Pons (tissue), 1 donor: ENCODE measurements at places on chromosomes 2 and 18.

DNA sequence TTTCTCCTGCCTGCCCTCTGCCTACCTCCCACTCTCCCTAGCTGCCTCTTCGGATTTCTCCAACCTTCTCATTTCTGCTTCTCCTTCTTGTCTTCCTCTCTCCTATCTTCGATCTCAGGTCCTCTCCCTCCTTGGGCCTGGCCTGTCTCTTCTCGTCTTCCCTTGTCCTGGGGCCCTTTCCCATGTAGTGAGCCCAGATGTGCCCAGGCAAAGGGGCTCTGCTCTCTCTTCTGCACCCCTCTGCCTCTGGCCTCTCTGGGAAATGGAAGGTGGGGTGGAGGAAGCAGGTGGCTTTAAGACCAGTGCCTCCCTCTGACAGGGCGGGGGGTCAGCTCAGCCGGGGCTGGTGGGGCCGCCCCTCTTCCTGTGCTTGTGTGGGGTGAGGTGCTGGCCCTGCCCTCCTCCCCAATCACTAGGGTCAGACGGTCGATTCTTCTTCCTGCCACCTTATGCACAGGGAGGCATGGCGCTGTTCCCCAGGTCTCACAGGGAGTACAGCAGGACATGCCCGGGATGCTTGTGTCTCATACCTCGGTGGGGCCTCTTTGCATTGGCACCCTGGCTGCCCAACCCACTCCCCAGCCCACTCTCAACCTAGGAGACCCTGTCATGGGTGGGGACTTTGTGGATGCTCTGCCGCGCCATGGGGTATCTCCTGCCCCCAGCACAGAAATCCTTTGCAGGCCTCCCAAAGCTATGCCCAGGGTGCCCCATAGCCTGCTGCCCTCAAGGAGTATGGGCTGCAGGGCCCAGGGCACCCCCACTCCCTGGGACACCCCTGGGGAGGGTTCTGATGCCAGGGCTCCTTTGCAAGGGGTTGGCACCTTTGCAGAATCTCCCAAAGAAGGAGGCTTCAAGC is 213.8 kb upstream of the HAAO start:
- DNase-seq = no peak

GRCh38 chr18:55534547-55534946 is 53.4 kb downstream of the TCF4 start:
- DNase-seq = no peak

GRCh38 chr2:240301256-240301795 is 134.1 kb upstream of the GPC1 start:
- no peak for DNase-seq

GRCh38 chr18:51196118-51196810 is 1.2 kb downstream of the MEX3C start:
- peak; percentile 37 for DNase-seq

GRCh38 chr2:19532547-19533196 is 174.2 kb upstream of the OSR1 start:
- DNase-seq = no peak

DNA sequence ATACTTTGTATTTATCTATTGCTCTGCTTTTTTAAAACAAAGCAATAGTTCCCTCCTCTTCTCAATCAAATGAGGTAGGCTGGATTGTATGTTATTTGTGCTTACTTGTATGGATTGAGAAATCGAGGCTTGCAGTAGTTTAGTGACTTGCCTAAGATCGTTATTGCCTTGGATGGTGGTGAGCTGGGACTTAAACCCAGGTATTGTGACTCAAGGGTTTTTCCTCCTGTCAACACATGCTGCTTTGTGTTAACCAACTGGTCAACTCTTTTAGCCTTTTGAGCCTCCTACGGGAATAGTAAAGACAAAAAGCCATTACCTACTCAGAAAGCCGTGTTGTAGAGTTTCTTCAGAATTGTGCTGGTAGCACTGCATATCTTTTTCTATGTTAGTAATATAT is 95.2 kb upstream of the THUMPD2 start:
- no peak for DNase-seq

DNA sequence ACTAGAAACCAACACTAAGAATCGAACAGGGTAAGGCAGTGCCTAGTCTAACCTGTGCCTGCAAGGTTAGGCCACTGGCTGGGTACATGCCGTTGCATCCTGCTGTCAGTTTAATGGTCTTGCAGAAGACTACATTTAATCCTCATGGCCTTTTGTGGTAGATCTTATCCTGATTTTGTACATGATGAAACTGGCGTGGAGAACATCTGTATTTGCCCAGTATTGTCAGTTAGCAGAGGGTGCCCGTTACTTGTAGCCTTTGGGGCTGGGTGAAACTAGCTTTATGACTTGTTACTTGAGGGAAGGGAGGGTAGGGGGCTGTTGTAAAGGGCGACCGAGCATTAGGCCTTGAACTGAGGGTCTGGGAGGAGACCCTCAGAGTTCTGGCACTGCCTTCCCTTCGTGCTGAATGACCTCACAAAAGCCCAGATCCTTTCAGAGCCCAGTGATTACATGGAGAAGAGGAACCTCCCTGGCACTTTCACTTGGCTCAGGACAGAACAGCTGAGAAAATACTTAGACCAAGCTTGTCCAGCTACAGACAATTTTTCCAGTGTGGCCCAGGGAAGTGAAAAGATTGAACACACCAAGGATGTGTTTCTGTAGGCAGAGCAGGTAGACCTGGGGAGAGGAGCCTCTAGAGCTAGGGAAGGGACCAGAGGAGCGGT is 19.5 kb downstream of the SLC20A1 start:
- no peak for DNase-seq

- no peak for DNase-seq
These were observed 629.4 kb downstream of the TSN start for GRCh38 chr2:122384768-122385333.

GRCh38 chr2:9652898-9653479 is 22.2 kb upstream of the YWHAQ start:
- DNase-seq = peak; percentile 70

DNA sequence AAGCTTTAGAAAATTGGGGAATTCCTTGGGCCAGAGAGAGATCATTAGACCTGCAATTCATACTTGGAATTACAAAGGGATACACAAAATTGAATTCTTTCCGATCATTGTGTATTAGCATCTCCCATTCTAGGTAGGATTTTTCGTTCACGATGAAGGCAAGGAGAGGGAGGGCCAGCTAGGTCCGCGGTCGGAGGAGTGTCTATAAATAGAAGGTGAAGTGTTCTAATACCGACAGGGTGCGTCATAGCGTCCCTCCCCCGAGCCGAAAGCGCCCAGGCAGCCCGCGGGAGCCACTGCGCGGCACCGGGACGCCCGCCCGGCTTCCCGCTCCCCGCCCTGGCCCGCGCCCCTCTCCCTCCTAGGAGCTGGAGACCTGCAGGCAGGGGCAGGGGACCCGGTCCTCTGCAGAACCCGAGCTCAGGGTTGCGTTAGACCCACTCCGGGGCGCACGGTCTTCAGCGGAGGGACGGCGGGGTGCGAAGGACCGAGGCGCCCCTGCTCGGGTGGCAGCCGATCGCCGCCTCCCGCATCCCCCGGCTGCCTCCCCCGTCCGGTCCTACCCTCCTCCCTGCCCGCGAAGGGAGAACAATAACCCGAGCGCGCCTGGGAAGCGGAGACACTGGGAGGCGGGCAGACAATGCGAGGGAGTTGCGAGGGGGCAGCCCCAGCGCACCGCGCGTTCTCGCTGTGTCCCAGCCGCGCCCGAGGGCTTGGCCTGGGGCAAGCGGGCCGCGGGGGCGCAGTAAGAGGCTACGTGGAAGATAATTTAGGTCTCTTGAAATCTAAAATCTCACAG is 114.2 kb upstream of the SERTAD2 start:
- peak; percentile 87 for DNase-seq

- DNase-seq = no peak
These were observed 328.8 kb downstream of the ARL6IP6 start for GRCh38 chr2:153047220-153047619.

DNA sequence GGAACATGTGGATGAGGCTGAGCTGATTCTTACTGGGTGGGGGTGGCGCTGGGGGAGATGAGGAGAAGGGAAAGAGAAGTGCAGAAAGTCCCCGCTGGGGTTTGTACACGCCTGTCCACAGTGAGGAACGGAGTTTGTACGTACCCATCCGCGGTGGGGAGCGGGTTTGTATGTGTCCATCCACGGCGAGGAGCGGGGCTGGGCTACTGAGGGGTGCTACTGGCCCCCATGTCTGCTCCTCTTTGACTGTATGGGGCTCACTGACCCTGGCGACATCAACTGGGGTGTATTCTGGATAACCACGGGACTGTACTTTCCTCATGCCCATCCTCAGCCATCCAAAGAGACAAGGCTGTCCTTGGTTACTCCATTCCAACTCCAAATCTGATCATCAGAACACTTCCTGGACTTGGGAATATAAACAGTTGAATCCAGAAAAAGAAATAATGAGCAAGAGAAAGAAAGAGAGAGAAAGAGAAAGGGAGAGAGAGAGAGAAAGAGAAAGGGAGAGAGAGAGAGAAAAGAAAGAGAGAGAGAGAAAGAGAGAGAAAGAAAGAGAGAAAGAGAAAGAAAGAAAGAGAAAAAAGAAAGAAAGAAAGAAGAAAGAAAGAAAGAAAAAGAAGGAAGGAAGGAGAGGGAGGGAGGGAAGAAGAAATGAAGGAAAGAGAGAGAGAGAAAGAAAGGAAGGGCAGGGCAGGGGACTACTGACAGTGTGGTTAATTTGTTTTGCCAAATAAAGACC is 21.0 kb downstream of the MAL start:
- no peak for DNase-seq

DNA sequence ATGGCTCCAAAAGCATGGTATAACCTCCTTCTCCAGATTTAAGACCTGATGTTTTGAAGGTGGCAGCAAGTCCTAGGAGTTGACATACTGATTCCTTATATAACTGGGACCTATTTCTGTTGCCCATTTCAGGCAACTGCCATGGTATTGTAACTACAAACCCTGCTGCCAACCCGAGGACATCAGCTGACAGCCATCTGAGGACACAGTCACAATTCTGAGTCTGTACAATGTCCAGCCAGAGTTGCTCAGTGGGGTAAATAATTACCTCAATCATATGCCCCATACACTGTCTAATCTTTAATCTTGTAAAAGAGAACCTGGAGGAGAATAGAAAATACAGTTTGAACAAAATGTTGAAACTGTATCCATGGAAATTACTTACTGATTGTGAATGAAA is 8.7 kb upstream of the GAREM2 start:
- DNase-seq = peak; percentile 90

- DNase-seq = peak; percentile 10
These were observed 434.4 kb downstream of the TNS1 start for GRCh38 chr2:217568289-217568971.
